Iris pigment epithelial cell (primary cell): ENCODE measurements at places on chromosomes 7 and 10.

GRCh38 chr7:2006231-2006771 is 226.4 kb downstream of the MAD1L1 start:
- no peak for DNase-seq

- peak; percentile 54 for DNase-seq
Observed at GRCh38 chr7:133434246-133434865, 181.5 kb downstream of the EXOC4 start.

DNA sequence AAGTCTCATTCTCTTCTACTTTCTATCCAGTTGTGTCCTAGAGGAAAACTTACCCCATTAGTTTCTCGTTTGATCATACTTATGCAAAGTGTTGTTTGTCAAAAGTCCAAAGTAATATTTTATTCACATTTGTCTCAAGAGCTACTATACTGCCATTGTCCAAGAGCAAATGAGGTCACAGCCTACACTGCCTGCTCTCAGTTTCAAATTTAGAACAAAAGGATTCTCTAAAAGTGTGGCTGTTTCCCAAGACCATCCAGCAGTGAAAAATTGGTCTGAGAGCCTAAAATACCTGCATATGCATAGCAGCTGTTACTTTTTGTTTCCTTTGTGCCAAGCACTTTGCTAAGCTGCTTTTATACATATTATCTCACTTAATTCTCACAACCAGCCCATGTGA is 439.5 kb upstream of the NFE2L3 start:
- DNase-seq, result no peak

DNA sequence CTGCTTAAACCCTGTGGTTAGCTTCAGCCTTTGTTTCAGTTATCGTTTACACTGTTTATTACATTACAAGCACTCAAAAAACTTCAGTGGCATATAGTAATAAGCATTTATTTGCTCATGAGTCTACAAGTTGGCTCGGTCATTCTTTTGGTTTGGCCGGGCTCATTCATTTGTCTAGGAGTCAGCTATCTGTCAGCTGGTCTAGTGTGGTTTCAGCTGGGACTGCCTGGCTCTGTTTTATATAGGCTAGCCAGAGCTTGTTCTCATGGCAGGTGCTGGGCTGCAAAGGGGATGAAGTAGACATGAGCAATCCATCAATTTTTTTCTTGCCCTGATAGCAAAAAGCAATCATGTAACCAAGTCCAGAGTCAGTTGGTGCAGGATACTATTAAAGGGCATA is 103.6 kb downstream of the MKLN1 start:
- peak; percentile 56 for DNase-seq

GRCh38 chr10:58513188-58514110 is 777 bp downstream of the BICC1 start:
- DNase-seq, result peak; percentile 80

DNA sequence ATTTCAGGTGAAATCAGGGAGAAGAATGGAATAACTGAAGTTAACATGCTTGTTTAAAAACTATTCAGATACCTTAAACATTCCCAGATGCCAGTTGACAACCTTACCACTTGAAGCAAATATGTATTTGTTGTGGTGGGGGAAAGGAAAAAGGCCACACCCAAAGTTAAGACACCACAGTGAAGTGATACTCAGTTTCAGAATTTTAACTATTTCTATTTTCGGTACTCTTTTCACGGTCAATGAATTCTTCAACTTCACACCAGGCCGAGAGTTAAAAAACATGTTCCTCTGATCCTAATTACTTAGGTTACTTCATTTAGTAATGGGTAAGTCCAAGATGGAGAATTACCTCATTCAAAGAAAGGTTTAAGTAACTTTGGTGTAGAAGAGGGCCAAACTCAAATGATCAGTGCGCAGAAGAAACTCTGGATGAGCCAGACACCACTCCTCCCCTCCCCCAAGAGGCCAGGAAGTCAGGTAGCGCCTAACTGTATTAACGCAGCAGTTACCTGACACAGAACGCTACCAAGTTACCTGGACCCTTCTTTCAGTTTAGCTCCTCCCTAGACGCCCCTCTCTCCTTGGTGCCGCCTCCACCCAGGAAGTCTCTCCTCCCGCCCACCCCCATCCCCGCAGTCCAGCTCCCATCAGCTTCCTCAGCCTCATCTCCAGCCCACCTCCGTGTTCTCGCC is 700 bp downstream of the MTPN start:
- DNase-seq, result peak; percentile 9

DNA sequence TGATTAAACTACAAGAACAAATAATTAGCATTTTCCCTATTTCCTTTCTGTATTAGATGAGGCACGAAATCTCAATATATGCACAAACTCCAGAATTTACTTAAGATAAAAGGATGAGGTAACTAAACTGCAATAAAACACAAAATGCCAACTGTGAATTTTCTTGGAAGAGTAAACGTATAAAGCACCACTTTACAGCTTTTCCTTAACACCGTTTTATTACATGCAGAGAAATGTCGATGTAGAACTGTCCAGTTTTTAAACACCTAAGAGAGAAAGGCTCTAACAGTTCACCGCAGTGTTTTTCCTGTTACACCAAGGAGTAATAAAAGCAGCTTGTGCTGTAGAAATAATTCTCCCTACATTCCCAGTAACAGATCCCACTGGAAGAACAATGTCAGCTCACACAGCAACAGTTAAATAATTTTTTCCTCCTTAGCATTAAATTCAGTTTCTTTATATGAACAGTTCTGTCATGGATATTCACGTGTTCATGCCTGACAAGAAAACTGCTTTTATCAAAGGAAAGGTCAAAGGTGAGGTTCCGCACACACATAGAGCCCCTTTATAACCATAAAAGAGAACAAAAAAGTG is 52.0 kb downstream of the MINDY3 start:
- DNase-seq, result no peak

DNA sequence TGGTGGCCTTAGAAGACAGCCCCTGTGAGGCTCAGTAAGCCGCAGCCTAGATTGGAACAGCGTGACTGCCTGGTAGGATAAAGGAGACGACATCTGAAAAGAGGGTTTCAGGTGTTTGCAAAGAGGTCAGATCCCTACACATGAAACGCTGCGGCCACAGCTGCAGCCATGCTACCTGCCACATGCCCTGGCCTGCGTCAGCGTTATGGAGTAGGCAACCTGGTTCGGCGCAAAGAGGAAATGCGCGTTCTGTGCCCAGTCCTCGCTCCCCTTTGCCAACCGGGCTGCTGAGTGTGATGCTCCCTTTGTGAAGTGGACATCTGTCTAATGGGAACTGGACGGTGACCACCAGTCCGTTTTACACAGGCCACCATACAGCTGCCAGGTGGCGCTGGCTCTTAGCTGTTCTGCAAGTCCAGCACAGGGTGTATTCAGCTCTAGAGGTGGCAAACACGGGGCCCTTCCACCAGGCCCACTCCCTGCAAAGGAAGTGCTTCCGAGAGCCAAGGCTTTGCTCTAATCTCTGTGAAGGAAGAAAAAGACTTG is 160.3 kb downstream of the CELF2 start:
- no peak for DNase-seq

- no peak for DNase-seq
Observed at GRCh38 chr10:48444861-48445841, 138.7 kb downstream of the MAPK8 start.

GRCh38 chr7:121032645-121033460 is 44.3 kb downstream of the CPED1 start:
- no peak for DNase-seq

DNA sequence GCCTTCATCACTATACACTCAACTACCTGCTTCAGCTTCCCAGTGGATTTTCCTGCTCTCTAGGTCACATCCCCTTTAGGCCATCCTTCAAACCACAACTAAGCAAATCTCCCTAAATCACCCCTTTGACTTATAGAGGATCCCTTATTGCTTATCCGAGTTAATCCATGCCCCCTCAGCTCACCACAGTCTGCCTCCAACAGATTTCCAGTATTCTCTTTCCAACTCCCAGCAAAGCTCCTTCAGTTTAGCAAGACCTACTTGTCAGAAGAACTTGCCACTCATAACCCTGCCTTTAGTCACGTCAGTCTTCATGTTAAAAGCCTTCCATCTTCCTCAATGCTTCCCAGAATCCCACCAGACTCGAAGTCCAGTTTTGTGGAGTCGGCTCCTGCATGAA is 38.6 kb downstream of the RAPGEF5 start:
- DNase-seq, result no peak

GRCh38 chr10:86798611-86799010 is 42.2 kb downstream of the BMPR1A start:
- peak; percentile 59 for DNase-seq

- DNase-seq, result no peak
Observed at GRCh38 chr10:96497391-96497790, 16.3 kb downstream of the TLL2 start.

DNA sequence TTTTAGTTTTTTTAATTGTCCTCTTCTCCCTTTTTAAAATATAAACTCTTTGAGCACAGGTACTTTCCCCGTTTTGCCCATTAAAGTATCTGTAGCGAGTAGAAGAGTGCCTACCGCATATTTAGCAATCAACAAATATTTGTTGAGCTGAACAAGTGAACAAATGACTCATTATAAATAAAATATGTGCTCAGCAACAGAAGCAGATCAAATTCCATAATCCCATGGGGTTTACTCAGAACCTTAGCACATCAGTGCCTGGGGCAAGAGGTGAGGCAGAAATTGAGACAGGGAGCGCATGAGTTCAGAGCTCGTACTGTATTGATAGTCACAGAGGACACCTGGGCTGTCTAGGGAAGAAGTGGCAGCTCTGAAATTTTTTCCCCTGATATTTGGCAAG is 161.0 kb downstream of the SEM1 start:
- no peak for DNase-seq

DNA sequence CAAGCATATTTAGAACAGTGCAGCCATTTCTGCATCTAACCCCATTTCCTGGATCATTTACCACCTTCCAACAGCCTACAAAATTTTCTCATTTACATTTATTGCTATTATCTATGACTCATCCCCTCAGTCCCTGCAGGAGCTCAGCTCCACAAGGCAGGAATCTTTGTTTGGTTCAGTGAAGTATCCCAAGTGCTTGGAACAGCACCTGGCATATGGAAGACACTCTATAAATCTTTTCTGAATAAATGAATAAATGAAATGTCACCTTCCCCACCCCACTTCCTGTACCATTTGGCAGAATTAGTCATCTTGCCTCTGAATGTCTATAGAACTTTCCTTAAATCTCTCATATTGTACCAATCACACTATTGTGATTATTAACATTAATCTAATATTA is 110.7 kb downstream of the HIP1 start:
- no peak for DNase-seq

DNA sequence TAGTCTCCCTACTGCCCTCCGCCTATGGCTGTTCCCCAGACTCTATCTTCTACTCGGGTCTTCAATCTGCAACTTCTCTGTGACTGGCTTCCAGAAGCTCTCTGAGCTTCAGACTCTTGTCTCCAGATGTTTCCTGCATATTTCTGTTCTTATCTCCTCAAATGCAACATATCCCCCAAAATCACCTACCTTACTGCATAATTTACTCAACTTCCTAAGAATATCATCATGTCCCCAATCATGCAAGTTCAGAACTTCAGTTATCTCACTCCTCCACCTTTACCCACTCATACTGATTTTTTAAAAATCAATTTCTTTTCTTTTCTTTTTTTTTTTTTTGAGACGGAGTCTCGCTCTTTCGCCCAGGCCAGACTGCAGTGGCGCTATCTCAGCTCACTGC is 68.8 kb downstream of the RAPGEF5 start:
- no peak for DNase-seq

DNA sequence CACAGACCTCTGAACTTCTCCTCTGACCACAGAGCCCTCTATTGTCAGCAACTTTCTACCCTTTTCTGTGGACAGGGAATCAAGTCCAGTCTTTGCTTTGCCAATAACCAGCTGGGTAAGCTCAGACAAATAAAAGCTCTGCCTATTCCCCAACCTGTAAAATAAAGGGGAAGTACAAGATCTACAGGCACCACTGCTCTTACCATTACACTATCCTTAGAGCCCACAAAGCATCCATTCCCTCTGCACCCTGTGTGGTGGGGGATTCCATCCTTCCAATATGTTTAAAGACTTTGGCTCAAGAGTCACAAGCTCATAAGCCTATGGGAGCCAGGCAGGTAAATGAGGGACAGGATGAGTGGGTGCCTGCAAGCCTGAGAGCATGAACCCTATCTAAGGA is 88.2 kb downstream of the PARD3 start:
- DNase-seq, result no peak

- DNase-seq, result no peak
Observed at GRCh38 chr10:36783400-36783799, 342.0 kb upstream of the ANKRD30A start.

DNA sequence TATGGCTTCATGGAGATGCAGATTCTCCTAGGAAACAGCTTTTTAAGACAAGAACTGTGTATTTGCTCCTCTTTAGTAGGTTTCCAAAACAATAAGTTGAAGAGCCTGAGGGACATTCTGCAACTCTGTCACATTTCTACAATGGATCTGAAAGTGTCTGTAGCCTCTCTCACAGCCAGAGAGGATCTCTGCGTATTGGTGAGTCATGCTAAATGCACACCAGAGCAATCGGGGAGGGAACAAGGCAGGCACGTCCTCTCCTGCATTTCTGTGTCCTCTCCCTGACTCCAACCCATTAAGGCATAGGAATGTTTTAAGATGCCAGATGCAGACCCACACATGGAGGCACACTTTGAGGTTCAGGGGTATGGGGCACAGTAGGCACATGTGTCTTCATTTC is 1126.4 kb upstream of the GHITM start:
- no peak for DNase-seq

DNA sequence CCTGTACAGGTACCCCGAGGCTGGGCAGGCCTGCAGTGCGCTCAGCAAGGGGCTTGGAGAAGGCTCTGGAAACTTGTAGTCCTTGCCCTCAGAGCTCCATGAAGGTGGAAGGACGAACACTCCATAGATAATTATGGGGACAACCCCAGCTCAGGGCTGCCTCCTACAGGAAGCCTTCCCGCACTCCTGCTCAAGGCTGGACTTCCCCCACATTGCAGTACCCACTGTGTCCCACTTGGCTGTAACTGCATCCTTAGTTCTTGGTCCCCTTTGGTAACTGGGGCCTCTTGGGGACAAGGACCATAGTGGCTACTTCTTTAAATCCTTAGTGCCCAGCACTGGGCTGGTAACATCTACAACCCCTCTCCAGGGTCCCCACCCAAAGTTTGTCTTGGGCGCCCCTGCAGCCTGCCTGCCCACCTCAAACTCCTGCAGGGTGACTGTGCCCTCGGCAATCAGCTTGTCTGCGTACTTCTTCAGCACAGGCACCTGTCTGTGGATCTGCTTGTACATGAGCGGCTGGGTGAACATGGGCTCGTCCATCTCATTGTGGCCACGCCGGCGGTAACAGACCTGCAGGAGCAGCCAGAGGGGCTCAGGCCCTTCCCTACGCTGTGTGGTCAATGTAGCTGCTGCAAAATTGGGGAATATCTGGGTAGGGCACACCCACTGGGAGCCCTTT is 17.1 kb downstream of the OGDHL start:
- DNase-seq, result no peak
